Activated gamma-delta T cell treated with Interleukin-2 at 50 U/mL for 16 hours (primary cell): ENCODE measurements at places on chromosomes 1 and 21.

DNA sequence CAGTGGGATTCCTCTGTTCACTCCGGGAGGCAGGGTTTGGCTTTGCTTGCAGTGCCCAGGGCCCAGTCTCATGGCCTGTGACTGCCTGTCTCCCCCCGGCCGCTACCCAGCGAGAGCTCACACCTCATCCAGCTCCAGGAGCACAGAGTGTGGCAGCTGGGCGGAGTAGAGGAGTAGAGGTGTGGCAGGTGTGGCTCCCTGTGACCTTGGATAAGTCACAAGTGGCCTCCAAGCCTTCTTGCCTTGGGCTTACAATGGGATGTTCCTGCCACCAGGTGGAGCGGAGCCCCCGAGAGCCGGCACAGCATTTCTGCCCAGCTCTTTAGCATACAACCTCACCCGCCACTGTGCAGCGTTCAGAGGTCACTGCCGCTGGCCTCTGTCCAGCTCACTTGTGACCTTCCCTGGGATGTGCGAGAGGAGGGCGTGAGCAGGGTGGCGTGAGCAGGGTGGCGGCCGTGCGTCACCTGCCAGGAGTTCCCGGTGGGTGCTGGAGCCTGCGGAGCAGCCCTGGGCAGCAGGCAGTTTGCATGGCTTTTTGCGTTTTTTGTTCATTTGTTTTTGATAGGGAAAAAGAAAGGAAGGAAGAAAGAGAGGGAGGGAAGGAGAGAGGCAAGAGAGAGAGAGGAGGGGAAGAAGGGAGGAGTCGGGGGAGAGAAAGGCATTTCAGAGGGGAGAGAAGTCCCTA is 42.4 kb downstream of the CRYAA start:
- DNase-seq, result no peak

DNA sequence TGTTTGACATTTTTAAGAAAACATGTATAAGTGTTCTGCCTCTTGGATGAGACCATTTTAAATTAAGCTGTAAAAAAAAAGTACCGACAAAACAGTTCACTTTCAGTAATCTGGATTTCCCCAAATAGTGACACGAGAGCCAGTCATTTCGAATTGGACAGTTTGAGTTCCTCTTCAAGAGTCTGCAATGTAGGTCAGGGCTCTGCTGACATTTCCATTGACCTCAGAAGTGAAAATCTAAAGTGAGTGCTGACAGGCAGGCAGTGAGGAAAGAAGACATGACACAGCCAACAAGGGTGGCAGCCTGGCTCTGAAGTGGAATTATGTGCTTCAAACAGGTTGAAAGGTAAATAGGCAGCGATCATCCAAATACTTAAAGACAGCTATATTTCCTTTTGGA is at the start of gene IL23R:
IL23R (plus strand) TSS at position 259 of the 400 bp plus-strand sequence. CDS start 1,667 bp downstream, outside the sequence.
- DNase-seq, result peak; percentile 20

DNA sequence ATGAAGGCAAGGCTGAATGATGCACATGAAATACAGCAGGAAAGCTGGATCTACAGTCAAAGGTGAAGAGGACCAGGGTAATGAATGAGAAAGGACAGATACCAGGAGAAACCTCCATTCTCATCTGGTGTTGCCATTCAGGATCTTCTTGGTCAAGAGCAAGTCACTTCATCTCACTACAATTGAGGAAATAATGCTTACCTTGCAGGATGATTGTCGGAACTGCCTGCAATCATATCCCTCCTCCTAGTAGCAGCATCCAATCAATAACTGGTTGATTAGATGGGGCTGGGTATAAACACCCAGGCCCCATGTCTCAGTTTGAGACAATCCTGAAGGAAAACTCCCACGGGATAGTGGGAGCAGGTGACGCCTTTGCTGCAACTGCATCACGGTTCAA is 194.8 kb upstream of the C8B start:
- no peak for DNase-seq

GRCh38 chr1:167629681-167630567 is at the start of gene RCSD1:
Gene RCSD1, plus strand, starts transcription at chr1:167630232. Its CDS starts 192 bp downstream, at chr1:167630424.
- DNase-seq, result peak; percentile 54
